GM23338 (cell line): ENCODE measurements at places on chromosomes 11 and 22. TPM values are rescaled to one million over a fixed set of nuclear protein-coding genes. Genes with fewer than 3 reads are reported as not detected.

Gene PKDREJ
- polyA plus RNA-seq: 0.03 TPM in 1 of 2 replicates, not detected in the other

Gene OR56A1
- polyA plus RNA-seq: 0.06 and 0.10 TPM in 2 replicates

Gene ANKK1
- 0.08 TPM in 1 of 2 replicates, not detected in the other for polyA plus RNA-seq

Gene MIOX
- polyA plus RNA-seq: not detected in 2 replicates

Gene SPDYC
- polyA plus RNA-seq: 0.27 and 0.52 TPM in 2 replicates

Gene WT1
- not detected in 2 replicates for polyA plus RNA-seq
